ENCODE measurements at places on chromosomes 5 and 9.

DNA sequence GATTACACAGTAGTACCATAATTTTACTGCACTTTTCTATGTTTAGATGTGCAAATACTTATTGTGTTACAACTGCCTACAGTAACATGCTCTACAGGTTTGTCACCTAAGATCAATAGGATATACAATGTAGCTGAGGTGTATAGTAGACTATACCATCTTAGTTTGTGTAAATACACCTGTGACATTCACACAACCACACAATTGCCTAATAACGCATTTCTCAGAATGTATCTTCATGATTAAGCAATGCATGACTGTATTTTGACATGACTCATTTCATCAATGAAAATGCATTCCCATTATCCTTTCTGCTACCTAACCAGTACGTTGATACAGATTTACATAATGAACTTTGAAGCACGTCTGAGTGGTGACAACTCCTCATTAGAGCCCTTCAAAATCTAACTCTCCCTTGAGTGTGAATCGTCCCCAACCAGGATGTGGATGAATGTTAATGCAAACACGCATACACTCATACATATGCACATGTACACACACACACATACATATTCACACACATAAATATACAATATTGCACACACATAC, 28.4 kb downstream of the GZMK start:
- DNase-seq: no peak

- DNase-seq: no peak
These were observed 367.6 kb downstream of the PDE4D start for GRCh38 chr5:59525957-59526356.

GRCh38 chr5:63029891-63030290, 451.3 kb downstream of the LRRC70 start:
- no peak for DNase-seq

GRCh38 chr5:133121080-133121479, 69.3 kb downstream of the HSPA4 start:
- DNase-seq: no peak

DNA sequence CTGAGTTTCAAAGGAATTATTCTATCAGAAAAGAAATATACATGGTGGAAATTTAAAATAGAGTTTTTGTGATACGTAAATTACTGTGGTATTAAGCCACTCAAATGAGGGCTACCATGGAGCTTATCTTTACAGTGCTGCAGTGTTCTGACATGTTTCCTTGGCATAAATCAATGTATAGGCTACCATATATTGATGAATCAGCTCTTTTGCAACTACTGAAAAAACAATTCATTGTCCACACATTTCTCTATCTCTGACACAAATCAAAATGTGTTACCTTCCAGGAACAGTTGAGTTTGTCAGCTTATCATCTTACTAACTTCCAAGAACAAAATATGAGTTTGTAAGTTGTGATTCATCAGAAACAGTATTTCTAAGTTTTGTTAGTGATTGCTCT, 140.3 kb upstream of the CDH18 start:
- DNase-seq: no peak

- no peak for DNase-seq
These were observed 91.0 kb upstream of the GNAQ start for GRCh38 chr9:78122631-78123030.

Measured in WERI-Rb-1 (cell line).